NCI-H446 (cell line): ENCODE measurements at places on chromosomes 16 and 17.

GRCh38 chr17:71828182-71828596 is 292.6 kb upstream of the SOX9 start:
- DNase-seq = peak; percentile 37

DNA sequence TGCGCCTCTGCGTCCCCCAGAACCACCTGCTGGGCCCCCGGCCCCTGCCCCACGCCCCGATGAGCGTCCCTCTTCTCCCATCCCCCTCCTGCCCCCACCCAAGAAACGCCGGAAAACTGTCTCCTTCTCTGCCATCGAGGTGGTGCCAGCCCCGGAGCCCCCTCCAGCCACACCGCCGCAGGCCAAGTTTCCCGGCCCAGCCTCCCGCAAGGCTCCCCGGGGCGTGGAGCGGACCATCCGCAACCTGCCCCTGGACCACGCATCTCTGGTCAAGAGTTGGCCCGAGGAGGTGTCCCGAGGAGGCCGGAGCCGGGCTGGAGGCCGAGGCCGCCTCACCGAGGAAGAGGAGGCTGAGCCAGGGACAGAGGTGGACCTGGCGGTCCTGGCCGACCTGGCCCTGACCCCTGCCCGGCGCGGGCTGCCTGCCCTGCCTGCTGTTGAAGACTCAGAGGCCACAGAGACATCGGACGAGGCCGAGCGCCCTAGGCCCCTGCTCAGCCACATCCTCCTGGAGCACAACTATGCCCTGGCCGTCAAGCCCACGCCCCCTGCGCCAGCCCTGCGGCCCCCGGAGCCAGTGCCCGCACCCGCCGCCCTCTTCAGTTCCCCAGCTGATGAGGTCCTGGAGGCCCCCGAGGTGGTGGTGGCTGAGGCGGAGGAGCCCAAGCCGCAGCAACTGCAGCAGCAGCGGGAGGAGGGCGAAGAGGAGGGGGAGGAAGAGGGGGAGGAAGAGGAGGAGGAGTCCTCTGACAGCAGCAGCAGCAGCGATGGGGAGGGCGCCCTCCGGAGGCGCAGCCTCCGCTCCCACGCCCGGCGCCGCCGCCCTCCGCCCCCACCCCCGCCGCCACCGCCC is 5.6 kb upstream of the HSD3B7 start:
- no peak for DNase-seq

- no peak for DNase-seq
Measured at GRCh38 chr16:9136596-9136995, 45.2 kb downstream of the HAPSTR1 start.

GRCh38 chr17:17913695-17914332 is 58.4 kb downstream of the TOM1L2 start:
- DNase-seq = peak; percentile 90

DNA sequence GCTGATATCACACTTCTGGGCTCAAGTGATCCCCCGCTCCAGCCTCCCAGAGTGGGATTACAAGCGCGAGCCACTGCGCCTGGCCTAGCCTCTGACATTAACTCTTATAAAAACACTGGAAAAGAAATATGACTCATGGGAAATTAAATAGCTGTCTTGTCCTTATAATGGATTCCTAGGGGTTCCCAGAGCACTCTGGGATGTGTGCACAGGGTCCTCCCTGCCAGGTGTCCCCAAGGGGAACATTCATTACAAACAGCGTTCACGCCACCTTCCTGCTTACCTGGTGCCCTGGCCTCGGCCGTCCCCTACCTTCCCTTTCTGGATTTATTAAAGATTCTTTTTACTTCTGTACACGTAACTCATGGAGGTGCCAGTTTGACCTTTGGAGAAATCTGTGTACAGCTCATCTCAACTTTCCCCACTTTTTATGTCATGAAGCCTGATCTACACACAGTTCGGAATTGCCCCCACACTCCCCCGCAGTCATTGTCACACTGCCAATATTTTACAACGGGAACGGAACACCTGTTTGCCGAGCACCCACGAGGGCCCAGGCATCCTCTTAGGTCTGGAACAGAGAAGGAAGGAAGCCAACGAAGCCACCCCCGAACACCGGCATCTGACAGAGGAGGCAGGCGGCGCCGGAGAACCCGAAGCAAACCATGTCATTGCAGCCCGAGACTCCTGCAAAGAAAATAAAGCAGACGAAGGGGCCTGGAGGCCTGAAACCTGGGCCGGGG is 39.7 kb upstream of the MEAK7 start:
- no peak for DNase-seq

DNA sequence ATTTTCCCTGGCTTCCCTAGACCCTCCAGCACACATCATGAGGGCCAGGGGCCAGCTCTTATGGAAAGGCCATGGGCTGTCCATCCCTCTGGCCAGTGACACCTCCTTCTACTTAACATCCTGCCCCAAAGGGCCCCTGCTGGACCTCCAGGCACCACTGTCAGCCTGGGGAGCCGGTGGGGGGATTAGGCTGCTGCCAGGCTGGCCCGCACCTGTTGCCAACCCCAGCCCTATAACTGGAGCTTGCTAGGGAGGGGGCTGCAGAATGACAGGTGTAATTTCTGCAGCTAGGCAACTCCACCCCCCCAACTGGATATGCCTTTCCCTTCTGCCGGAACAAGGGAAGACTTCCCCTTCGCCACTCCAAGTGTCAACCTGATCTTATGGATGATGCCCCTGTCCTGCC is 12.5 kb downstream of the RARA start:
- DNase-seq = no peak

- DNase-seq = no peak
Measured at GRCh38 chr16:88455610-88456355, 2.7 kb downstream of the ZFPM1 start.

DNA sequence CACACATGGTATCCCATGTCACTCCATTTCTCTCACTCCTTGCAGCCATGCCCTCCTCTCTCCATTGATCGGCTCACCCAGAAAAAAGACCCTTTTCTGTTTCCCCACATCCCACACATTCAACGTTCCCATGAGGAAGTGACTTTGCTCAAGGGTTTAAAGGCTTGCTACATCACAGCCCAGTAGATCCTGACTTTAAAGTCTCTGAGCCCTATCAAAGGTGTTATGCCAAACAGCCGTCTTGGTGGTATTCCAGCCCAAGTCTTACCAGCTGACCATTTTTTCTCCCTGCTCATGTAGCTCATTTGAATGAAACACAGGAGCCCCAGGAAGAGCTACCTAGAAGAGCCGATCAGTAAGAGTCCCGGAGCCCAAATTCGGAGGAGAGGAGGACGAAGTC is 7.4 kb upstream of the TXNDC11 start:
- DNase-seq = no peak

DNA sequence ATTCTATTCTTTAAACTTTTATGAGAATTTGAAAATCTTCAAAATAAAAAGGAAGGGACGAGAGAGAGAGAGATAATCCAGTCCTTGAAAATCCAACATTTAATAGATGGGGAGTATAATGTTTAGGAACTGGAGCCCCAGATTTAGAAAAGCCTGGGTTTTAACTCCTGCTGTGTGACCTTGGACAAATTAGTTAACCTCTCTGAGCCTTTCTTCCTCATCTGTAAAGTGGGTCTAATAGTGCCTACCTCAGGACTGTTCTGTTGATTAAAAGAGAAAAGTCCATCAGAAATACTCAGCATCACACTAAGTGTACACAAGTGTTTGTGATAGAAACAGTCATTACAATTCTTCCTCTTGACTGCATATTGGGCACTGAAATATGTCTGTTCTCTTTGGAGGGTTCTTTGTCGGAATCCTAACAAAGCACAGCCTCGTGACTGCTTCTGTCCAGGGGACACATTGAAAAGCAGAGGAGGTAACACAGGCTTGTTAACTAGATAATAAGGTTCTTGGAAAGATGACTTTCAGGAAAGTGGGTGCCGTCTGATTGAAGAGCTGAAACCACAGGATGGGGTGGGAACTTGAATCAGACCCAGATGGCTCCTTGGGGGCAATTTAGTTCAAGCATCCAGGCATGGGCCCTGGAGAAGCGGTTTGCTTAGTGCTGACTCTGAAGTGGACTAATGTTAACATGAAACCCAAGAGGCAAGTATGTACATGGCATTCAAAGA is 128.2 kb downstream of the CLEC16A start:
- no peak for DNase-seq

DNA sequence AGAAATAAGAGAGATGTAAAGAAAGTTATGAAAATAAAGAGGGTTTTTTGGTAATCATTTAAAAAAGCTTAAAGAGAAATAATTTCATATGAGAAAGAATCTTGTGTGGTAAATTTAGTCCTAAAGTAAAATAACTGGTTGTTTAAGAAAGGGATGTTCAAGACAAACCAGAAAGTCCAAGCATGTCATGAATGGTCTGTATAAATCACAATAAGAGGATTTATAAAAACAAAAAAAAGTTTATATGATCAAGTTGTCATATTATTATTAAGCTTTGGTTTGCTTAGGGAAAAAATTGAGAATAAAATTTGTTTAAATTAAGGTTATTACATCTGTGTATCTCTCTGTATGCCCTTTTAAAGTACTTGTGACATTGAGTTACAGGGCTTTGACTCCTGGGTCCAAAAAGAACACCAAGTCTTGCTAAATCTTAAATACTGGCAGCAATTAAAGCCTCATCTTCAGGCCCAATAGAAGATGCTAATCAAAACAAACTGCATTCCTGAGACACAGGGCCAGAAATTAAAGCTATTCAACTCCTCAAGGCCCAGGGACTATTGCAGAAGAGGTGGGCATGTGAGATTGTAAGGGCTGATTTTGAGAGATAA is 15.6 kb upstream of the TRIM25 start:
- no peak for DNase-seq

- DNase-seq = no peak
Measured at GRCh38 chr16:86355951-86356350, 154.4 kb upstream of the FOXF1 start.

DNA sequence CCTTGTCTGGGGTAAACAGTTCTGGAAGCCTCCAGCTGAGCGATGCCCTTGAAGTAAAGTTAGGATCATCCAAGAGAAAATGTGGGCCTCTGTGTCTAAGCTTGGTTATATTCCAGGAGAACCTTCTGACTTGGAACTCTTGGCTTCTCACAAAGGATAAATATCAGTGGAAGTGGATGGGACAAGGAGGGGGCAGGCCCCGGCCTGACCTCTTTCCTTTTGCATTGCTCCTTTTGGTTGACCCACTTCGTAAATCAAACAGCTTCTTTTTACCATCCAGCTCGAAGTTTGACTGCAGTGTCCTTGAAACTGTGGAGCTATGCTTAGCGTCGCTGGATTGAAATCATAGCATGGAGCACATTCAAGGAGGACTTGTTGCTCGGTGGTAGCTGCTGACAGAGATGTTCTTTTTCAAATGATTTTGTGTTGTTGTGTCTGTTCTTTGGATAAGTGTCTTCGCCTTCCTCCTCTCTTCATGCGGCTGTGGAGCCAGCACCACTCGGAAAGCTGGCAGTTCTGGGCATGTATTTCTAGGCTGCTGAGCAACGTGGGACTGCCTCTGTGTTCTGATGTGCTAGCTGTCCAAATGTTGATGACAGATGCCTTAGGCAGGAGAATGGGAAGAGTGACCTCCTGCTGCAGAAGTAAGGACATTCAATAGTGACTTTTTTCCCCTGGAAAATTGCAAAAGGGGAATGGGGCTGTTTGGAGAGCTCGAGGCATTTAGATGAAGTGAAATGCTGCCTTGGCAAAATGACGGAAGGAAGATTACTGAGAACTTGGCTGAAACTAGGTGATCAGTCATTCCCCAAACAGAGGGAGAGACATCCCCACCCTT is 4.5 kb downstream of the MINK1 start:
- DNase-seq = no peak

DNA sequence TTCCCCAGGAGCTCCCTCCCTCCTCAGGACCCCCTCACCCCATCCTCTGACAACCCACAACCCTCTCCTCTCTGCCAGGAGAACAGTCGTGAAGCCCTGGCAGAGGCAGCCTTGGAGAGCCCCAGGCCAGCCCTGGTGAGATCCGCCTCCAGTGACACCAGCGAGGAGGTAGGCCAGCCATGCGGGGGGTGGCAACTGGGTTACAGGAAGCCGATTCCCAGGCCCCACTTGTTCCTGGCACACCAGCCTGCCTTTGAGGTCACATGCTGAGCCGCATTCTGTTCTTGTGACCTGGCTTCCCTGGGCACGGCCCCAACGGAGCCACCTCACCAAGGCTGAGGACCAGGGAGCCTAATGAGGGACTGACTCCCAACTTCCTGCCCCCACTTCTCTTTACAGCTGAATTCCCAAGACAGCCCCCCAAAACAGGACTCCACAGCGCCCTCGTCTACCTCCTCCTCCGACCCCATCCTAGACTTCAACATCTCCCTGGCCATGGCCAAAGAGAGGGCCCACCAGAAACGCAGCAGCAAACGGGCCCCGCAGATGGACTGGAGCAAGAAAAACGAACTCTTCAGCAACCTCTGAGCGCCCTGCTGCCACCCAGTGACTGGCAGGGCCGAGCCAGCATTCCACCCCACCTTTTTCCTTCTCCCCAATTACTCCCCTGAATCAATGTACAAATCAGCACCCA is 7.9 kb downstream of the NAT9 start:
- DNase-seq = peak; percentile 22

DNA sequence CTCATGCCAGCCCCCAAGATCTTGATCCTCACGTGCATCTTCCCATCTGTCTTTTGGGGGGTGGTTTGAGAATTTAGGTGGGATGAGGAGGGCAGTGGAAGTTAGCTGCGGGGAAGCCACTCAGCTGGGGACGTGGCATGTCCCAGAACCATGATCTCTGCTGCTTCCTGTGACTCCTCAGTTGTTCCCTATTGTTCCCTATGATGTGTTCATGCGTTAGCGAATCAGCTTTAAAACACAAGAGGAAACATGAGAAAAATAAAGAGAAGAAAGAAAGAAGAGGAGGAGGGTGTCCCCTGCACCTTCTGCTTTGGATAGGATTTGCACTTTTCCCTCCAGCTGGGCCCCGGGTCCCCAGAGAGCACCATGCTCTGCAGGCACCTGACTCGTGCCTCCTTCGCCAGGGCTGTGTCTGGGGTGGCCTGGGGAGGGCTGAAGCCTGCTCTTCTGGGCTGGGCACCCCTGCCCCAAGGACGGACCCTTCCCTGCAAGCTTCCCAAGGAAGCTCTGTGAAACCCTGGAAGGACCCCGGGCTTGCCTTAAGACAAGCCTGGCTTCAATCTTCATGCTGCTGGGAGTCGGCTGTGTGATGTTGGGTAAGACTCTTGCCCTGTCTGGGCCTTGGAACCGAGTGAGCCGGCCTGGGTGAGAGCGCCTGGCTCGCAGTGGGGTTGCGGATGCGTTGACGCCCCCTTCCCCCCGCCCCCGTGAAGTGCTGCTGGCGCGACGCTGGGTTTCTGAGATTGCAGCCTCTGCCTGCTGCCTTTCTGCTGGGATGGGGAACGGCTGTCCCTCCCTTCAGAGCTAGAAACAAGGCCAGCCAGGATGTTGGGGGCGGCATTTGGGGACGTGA is 62.8 kb upstream of the CIBAR2 start:
- no peak for DNase-seq

GRCh38 chr17:7849751-7850504 is 4.9 kb upstream of the TMEM88 start:
- DNase-seq = no peak

DNA sequence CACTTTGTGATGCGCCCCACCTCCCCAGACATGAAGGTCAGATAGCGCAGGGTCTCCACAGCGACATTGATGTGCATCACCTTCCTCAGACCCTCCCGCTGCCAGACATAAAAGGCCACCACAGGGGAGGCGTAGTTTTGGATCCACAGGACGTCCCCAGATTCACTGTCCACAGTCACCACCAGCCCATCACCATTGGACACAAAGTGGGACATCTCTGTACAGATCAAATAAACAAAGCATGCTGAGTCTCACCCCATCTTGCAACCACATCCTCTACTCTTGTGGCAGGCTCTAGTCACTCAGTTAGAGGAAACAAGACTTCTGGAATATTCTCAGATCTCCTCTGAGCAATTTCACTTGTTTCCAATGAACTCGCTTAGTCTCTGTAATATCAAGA is 46.3 kb upstream of the ICAM2 start:
- DNase-seq = no peak
